Fibroblast of the aortic adventitia (primary cell): ENCODE measurements at places on chromosomes 16 and 17.
A peak's percentile ranks its signal among the peaks of the same experiment; 100 is the strongest.

- no peak for DNase-seq
Observed at GRCh38 chr16:4679156-4679849, 14.1 kb upstream of the NUDT16L1 start.

GRCh38 chr17:82917699-82918345 is 78.0 kb upstream of the ZNF750 start:
- DNase-seq, result peak; percentile 28

DNA sequence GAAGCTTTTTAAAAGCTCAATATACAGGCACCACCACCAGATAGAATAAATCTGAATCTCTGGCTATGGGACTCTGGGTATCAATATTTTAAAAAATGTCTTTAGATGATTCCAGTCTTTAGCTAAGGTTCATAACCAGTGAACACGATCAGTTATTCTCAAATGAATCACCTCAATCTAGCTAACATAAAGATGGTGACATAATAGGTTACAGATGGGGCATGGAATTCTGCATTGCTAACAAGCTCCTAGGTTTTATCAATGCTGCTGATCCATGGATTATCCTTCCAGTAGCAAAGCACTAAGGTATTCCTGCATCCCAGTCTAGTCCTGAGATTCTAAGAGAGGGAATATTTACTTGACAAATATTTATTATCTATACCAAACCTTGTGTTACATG is 415.5 kb upstream of the CDH11 start:
- DNase-seq, result no peak

DNA sequence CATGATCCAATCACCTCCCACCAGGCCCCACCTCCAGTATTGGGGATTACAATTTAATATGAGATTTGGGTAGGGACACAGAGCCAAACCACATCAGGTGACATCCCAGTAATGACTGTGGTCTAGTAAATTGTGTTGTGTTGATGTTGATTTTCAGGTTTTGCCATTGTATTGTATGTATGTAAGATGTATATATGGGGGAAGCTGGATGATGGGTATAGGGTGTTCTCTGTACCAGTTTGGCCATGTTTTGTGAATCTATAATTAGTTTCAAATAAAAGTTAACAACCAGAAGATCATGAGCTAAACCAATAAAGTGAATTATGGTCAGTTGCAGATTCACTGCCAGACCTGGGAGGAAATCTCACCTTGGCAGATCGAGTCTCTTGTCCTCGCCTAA is 283.7 kb downstream of the WWOX start:
- DNase-seq, result no peak

DNA sequence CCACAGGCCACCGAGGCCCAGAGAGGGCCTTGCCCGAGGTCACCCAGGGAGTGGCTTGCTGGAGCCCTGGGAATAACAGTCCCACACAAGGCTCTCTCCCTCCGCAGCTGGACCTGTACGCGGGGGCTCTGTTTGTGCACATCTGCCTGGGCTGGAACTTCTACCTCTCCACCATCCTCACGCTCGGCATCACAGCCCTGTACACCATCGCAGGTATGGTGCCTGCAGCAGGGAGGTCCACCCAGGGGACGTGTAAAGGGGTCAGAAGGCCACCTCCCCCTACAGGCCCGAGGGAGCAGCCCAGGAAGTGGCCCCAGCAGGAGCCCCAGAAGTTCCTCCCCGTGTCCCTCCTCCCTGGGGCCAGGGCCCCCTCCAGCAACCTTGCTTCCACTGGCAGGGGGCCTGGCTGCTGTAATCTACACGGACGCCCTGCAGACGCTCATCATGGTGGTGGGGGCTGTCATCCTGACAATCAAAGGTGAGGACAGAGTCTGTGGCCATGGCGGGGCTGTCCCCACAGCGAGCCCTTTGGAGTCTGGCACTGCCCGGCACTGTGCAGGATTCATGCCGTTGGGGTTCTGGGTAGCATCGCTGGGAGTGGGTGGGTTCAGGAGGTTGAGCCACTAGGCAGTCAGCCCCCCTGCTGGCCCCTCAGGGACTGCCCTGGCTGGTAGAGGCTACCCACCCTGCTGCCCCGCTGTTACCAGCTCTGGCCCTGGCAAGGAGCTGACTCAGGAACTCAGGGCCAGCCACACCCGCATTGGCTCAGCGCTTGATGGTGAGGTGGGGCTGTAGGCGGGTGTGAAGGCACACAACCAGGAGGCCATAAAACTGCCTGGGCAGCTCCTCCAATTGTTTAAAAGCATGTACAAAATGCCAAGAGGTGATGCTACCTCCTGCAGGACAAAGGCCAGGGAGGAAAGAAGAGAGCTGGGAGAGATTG is 17.3 kb downstream of the SLC5A10 start:
- peak; percentile 33 for DNase-seq

DNA sequence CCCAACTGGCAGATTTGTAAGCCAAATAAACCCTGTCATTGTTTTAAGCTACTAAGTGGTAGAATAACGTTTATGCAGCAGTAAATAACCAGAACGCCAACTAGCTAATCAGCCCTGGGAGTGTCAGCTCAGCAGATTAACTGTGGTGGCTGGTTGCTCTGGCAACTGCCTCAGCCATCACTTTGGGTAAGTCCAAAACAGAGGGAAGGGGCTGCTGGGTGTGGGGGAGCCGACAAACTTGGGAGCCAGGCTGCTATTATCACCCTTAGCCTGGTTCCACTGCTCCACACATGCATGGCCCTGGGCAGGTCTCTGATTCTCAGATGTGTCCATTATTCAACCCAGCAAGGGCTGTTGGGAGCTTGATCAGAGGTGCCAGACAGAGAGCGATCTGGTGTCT is 22.2 kb upstream of the RHOT1 start:
- DNase-seq, result no peak

GRCh38 chr17:38871247-38872015 is 1.6 kb downstream of the LASP1 start:
- DNase-seq, result peak; percentile 63

DNA sequence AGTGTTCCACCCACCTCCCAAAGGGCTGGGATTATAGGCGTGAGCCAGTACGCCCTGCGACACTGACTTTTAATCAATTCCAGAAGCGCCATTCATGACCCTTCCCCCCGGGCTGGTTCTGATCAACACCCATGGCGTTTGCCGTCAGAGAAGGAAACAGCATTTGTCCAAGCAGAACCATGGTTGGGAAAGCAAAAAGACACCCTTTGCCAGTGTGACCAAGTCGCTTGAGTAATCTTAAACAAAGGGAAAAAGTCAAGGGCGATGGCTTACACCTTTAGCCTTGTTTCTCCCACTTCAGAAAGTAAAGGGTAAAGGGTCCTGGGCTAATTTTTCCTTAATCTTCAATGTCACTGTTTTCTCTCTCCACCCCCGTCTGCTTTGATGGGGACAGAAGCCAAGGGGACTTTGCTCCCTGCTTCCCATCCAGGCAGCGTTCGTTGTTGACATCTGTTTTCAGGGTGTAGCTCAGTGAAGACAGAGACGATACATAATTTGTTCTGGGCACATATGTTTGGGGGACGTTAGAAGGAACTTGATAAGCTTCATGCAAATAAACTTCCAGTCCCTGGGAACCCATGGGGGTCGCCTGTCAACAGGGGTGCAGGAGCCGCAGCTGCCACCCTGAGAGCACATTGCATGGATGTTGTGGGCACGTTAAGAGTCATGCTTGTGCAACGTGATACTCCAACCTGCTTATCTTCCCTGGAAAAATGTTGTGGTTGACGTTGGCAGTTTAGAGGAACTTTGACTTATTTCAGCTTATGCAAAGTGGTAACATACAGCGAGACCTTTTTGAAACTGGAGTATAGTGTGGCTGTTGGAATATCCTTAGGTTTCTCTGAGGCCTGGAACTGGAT is 50.6 kb upstream of the TANGO6 start:
- peak; percentile 80 for DNase-seq

- peak; percentile 40 for DNase-seq
Observed at GRCh38 chr17:42276359-42276608, at the start of gene STAT5B. Gene STAT5B, minus strand, starts transcription at chr17:42276391. Its CDS starts 44,264 bp downstream, at chr17:42232127.

- no peak for DNase-seq
Observed at GRCh38 chr17:20059728-20060188, 50.6 kb downstream of the SPECC1 start.

DNA sequence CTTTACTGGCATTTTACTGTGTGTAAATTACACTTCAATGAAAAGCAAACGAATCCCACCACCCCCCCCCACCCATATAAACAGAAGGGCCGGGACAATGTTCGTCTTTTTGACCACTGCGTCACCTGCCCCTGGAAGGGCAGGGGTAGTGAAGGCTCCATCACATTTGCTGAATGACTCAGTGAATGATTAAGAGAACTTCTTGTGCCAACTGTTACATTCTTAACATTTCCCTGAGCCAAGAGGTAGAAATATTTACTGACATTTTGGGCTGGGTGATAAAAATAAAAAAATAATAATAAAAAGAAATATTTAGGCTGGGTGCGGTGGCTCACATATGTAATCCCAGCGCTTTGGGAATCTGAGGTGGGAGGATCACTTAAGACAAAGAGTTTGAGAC is 24.1 kb downstream of the C16orf96 start:
- peak; percentile 42 for DNase-seq

DNA sequence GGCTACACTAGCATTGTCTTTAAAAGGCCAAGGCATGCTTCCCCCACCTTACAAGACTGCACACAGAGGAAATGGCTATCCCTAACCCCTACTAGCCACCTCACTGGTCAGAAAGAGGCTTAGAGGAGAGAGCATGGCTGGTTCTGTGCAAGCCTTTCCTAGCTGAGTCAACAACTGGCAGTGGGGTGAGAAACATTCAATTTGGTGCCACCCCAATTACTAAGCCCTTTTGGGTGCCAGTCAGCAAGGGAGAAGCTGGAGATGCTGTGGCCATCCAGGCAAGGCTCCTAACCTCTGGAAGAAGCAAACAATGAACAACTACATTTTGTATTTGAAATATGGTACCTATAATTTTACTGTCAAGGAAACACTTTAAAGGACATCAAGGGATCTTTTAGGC is 4.7 kb upstream of the KAT7 start:
- DNase-seq, result no peak

DNA sequence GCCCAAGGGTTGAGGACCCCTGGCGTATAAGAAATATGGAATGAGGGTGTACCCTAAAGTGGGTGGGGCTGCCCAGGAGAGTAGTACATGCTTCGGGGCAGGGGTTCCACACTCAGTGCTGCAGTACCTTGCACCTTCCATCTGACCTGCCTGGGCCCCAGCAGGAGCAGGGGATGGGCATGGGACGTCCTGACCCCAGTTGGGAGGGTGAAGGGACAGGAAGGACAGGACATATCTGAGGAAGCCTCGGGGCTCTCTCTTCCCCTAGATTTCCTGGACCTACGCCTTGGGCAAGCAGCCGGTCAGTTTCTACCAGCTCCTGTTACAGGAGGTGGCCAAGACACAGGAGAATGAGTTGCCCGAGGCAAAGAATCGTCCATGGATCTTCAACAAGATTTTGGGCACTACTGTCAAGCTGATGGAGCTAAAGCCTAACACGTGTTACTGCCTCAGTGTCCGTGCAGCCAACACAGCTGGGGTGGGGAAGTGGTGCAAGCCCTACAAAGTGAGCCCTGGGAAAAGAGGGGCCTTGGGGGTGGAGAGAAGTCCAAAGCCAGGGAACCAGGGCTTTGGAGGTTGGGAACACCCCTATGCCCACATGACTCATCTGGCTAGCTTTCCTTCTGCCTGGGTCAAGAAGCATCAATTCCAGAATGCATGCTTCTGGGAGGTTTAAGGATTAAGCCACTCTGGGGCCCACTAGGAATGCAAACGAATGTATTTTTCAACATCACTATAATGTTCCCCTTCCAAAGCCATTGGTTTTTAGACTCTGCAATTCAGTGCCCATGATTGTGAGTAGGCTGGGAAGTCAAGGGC is 7.9 kb downstream of the FNDC8 start:
- DNase-seq, result peak; percentile 53

- no peak for DNase-seq
Observed at GRCh38 chr16:70483426-70483825, 29.0 kb downstream of the FCSK start.

DNA sequence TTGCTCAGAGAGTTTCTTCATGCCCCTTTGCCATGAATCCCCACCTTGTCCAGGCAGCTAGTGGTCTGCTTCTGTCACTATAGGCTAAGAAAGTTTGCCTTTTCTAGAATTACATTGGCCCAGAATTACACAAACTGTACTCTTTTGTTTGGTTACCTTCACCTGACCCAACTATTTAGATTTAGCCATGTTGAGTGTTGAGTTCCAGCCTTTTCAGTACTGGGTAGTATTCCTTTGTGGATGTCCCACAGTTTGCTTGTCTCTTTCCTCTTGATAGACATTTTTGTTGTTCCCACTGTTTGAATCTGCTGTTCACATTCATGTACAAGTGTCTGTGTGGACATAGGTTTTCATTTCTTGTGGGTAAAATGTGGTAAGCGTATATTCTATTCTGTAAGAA is 22.3 kb downstream of the USP10 start:
- DNase-seq, result no peak

- DNase-seq, result no peak
Observed at GRCh38 chr16:56262148-56262547, 70.9 kb downstream of the GNAO1 start.

- DNase-seq, result no peak
Observed at GRCh38 chr16:57403965-57404817, at the start of gene CCL17. Gene CCL17, plus strand, starts transcription at chr16:57404767. Its CDS starts 9,166 bp downstream, at chr16:57413933.

DNA sequence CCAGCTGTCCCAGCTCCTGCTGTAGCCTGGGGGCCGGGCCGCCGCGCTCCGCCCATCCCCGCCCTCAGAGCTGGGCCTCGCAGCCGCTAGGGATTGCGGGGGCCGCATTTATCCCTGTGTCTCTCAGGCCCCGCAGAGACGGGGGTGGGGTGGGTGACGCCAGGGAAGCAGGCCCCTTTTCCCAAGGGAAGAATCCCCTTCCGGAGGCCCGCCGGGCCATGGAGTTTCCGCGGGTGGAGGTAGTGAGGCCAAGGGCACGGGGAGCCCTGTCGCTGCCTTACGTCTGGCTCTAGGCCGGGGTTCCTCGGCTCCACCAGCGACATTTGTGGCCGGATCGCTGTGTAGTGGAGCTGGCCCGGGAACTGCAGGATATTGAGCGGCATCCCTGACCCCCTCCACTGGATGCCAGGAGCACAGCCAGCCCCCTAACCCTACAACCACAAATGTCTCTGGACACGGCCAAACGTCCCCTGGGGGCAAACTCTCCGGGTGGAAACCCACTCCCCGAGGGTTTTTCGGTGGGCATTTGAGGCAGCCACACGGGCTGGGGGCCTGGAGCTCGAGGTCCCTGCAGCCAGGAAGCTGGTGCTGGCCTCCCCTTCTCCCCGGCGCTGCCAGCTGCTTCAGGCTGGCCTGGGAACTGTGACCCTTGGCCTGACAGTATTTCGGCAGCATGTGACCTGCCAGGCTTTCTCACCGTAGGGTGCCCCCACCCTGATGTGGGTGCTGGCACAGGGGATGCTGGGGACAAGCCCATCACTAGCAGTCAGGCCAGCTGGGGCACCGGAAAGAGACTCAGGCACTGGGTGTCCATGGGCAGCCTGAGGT is 12.0 kb upstream of the CD300A start:
- DNase-seq, result peak; percentile 50

DNA sequence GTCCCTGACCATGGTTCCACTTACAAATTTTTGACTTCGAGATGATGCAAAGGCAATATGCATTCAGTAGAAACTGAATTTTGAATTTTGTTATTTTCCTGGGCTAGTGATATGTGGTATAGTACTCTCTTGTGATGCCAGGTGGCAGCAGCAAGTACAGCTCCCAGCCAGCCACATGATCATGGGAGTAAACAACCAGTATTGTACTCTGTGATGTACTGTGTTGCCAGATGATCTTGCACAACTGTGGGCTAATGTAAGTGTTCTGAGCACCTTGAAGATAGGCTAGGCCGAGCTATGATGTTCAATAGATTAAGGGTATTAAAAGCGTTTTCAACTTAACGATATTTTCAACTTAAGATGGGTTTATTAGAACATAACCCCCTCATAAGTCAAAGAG is 250.8 kb downstream of the STX8 start:
- DNase-seq, result peak; percentile 6
